ENCODE measurements at places on chromosomes 12 and 14.

GRCh38 chr14:81771651-81772275 lies 238.1 kb upstream of the SEL1L start:
- no peak for DNase-seq

DNA sequence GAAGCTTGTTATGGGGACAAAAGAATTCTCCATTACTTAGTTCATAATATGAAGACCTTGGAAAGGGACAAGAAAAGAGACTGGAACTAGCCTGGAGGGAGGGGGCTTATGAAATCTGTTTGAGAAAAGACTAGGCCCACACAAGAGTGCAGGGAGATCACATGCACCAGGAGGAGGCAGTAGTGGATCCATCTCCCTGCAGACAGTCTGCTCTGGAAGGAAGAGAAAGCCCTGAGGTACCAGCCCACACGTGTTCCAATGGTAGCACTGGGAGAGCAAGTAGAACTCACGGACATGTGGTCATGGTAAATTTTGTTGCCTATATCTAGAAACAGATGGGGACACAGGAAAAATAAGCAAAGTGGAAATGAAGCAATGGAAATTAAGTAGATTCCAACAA lies 445.4 kb downstream of the SOX5 start:
- DNase-seq: no peak

- no peak for DNase-seq
These were observed 29.4 kb upstream of the KRAS start for GRCh38 chr12:25280082-25280481.

DNA sequence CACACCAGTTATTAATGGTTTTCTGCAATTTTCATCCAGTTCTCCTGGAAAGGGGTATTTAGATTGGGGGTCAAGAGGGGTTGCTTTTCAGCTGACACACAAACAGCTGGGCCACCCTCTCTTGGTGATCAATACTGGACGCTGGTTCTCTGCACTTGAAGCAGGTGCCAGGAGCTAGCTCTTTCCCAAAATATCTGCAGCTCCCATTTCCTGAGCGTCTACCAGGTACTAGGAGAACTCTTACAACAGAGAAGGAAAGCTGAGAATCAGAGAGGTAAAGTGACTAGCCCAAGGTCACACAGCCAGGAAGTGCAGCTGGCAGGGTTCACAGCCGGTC lies 1.2 kb downstream of the TESC start:
- no peak for DNase-seq

- DNase-seq: peak; percentile 11
These were observed 622 bp downstream of the TECPR2 start for GRCh38 chr14:102363182-102363943.

GRCh38 chr14:64178814-64179213 lies 115.4 kb downstream of the ESR2 start:
- DNase-seq: no peak
